ENCODE measurements at places on chromosomes 7 and 10.

GRCh38 chr10:25178411-25178810, 3.6 kb downstream of the GPR158 start:
- DNase-seq, result no peak

GRCh38 chr7:67100956-67101361, 104.3 kb downstream of the TYW1 start:
- no peak for DNase-seq

GRCh38 chr10:109089779-109090178, 833.5 kb downstream of the XPNPEP1 start:
- DNase-seq, result no peak

- DNase-seq, result no peak
Observed at GRCh38 chr7:87507446-87507845, 32.0 kb upstream of the ABCB4 start.

DNA sequence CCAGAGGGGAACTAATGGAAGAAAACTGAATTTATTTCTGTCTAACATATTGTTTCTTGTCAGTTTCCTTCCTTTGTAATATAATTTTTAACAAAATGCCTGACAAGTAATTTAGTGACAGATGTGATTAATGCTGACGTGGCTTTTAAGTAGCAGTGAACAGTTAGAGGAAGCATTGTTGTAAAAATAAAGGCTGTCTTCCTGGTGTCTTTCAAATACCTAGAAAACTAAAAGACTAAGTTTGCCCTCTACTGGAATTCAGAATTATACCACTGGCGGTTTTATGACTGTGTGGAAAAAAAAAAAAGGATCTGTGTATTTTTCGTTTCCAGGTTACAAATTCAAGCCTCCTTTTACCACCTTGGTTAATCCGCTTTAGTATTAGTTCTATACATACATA, 217.1 kb upstream of the DPP6 start:
- DNase-seq, result peak; percentile 73

DNA sequence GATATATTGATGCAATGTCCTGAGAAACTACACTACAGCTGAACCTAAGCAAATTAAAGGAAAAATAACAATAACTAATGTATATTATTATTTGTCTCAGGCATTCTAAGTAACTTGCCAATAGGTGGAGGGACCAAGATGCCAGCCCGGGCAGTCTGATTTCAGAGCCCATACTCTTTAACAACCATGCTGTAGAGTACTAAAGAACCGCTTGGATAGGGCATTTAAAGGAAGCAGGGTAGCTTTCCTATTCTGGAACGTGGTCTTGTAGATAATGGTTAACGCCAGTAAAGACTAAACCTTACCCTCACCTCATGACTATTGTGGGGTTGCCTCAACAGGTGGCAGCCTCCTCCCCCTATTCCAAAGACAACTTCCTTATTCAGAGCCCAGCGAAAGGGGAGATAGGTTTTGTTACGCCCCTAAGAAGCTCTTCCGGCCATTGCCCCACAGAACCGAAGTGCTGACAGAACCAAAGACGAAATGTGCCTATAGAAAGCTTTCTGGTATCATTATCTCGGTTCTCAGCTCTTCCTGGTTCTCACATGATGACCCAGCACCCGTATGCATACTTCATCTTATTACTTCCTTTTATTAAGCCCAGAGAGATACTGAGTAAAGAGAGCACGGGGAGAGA, 707 bp upstream of the C1GALT1 start:
- DNase-seq, result no peak

- no peak for DNase-seq
Observed at GRCh38 chr10:128485701-128486235, 359.5 kb upstream of the MKI67 start.

DNA sequence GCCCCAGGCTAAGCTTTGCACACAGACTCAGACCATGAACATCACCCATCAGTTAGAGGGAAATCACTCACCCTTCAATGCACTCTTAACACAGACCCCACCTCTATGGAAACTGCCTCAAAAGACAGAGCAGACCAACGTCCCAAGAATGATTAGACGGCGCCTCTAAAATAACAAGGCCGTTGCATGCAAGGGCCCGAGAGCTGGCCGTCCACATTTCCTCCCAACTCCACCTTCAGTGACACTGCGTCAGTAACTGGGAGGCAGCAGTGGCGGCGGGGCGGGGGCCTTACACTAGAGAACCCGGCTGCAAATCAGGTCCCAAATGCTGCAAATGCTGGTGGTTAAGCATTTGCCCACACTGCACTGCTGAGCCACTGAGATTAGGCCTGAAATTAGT, 115.0 kb downstream of the PTPRN2 start:
- no peak for DNase-seq

- DNase-seq, result no peak
Observed at GRCh38 chr7:98964596-98964995, 86.3 kb downstream of the TRRAP start.

- DNase-seq, result peak; percentile 85
Observed at GRCh38 chr7:155590215-155591018, 44.1 kb upstream of the CNPY1 start.

GRCh38 chr7:93601363-93601762, 26.8 kb upstream of the CALCR start:
- peak; percentile 16 for DNase-seq

GRCh38 chr7:105298439-105298894, 90.3 kb downstream of the SRPK2 start:
- no peak for DNase-seq

Data from cerebellar cortex (tissue), 1 donor.